ENCODE measurements at places on chromosomes 3 and 15. TPM values are rescaled to one million over a fixed set of nuclear protein-coding genes. Genes with fewer than 3 reads are reported as not detected.

Gene GOLGA8S
- total RNA-seq, result not detected

Gene GOLGA8J
- not detected for total RNA-seq

Gene CMC1
- total RNA-seq, result 3.1 TPM

Gene LAMB2
- 896 TPM for total RNA-seq

Gene CYP1A2
- total RNA-seq, result not detected
